ENCODE measurements at places on chromosomes 3 and 15.

DNA sequence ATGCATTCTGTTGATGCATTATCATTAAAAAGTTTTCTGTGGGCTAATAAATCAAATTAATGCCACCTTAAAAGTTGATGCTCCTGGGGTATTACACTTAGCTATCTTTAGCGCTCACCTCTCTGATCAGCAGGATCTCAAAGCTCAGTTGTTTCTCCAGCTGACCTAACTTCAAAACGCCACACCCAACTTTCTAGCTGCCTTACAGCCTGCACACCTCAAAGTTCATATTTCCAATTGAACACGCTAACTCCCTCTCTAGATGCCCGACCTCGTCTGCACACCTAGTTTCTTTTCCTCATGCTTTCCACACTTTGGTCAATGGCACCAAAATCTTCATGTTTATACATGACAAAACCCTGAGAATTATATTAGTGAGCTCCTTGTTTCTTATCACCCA lies 98.2 kb upstream of the AGTR1 start:
- DNase-seq = no peak

GRCh38 chr3:71001303-71001830 lies 582.2 kb downstream of the FOXP1 start:
- DNase-seq = no peak

DNA sequence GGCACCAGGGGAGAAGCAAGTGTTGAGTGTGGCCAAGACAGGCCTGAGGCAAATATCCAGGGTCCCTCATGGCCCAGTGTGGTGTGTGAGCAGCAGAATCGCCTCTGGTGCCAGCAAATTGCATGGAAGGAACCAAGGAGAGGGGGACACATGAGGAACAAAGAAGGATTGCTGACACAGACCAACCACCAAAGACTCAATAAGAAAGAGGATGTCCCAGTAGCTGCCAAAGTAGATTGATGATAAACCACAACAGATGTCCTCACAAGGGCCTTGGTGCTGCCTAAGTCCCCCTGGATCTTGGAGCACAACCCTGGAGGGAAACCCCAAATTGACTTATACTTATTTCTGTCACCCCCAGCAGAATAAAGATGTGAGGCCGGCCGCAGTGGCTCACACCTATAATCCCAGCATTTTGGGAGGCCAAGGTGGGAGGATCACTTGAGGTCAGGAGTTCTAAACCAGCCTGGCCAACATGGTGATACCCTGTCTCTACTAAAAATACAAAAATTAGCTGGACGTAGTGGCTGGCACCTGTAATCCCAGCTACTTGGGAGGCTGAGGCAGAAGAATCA lies 10.6 kb downstream of the SRGAP3 start:
- DNase-seq = no peak

DNA sequence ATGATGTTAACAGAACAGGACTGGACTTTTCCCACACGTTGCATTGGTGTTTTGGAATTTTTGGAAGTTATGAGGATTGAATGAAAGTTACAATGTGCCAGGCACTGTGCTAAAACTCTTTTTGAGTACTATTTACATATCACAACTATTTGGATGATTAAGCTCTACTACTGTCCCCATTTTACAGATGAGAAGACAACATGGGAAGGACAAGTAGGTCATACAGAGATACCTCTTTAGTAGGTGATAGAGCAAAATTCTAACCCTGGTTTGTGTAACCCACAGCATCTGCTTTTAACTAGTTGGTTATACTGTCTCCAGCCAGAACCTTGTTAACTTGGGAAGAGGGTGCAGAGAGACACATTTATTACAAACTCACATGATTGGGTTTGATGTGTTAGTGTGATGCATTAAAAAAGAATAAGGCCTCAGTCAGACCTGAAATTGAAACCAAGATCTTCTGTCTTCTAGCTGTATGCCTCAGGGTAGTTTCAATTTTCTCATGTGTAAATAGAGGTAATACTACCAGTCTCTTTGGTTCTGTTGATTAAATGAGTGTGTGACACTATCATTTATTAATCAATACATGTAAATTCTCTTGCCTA lies 1.4 kb downstream of the NDUFB4 start:
- DNase-seq = no peak

DNA sequence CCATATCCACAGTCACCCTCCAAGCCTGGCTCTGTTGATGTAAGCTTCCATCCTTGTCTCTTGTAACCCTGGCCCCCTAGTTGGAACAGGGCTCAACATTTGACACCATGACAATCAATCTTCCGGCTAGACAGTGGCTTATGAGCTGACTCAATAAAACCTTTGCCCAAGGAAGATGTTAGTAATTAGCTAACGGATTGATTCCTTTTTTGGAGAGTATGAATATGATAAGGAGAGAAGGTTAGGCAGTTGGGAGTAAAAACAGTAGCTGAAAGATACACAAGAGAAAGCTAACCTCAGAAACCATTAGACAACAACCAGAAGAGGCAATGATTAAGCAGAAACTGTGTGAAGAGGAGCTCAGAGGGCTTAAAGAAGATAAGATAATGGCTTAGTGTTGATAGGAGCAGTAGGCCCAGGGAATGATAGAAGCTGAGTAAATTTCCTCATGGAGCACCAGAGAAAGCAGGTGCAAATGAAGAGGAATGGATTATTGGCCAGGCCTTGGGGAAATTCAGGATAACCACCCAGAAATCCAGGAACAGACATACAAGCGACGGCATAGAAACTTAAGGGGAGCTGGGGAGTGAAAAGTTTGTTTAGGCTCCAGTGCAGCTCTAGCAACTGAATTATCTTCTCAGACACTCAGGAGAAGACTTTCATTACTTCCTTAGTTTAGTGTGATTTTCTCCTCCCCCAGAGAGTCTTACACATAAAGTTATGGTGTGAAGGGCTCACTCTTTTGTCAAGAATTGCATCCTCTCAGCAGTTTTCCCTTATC lies 7.8 kb upstream of the RFX7 start:
- no peak for DNase-seq

- no peak for DNase-seq
Measured at GRCh38 chr15:72375501-72375845, 341 bp downstream of the HEXA start.

GRCh38 chr3:147424581-147425387 lies 15.6 kb downstream of the ZIC1 start:
- DNase-seq = no peak

- DNase-seq = no peak
Measured at GRCh38 chr3:149421764-149422163, 44.3 kb upstream of the TM4SF1 start.

DNA sequence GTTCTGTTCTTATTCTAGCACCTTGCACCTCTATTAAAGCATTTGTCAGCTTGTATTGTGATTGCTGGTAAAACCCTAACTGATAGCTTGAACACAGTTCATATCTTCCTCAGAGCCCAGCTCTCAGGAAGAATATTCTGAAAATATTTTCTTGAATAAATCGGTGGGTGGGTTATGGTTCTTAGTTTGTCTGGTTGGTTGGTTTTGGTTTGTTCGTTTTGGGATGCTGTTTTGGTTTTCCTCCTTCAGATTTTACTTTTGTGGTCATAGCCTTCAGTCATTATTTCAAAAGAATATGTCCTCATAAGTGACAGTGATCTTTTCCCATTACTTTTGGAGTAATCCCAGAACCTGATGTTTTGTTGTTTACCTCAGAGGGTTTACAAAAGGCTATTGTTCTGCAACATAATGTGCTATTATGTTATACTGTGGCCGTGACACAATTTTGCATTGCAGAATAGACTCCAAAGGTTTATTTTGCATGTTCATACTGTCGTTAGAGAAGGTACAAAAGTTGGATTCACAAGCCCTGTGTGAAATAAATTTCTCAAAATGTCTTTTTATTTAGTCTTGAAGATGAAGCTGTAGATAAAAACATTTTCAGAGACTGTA lies 2.7 kb upstream of the TMEM87A start:
- DNase-seq = peak; percentile 14

DNA sequence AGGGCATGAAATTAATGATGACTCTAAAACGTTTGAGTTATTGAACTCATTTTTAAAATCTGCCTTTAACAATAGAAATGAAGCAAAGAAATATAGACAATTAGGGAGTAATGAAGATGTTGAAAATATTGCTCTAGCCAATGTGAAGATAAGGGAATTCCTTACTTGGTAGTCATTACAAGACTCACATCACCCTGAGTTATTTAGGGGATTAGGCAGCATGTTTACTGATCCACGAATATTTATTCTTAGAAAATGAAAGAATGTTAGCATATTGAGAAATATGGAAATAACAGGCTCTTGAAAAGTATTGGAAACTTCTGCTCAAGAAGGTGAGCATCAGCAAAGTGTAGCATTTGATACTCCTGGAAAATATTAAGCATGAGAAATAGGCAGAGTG lies 398.1 kb upstream of the ARPP21 start:
- DNase-seq = no peak

GRCh38 chr15:69090197-69090948 lies 70.1 kb upstream of the GLCE start:
- peak; percentile 34 for DNase-seq

GRCh38 chr3:43030162-43030935 lies 51.2 kb downstream of the GASK1A start:
- no peak for DNase-seq

- peak; percentile 15 for DNase-seq
Measured at GRCh38 chr3:38650248-38650951, 913 bp upstream of the SCN5A start.

- no peak for DNase-seq
Measured at GRCh38 chr3:133127381-133127780, 89.2 kb downstream of the TMEM108 start.

GRCh38 chr3:61530355-61530754 lies 31.0 kb upstream of the PTPRG start:
- peak; percentile 66 for DNase-seq
